NCI-H187 (cell line): ENCODE measurements at places on chromosomes 2 and 18.

- no peak for DNase-seq
Measured at GRCh38 chr2:38362232-38362631, 14.8 kb downstream of the ATL2 start.

DNA sequence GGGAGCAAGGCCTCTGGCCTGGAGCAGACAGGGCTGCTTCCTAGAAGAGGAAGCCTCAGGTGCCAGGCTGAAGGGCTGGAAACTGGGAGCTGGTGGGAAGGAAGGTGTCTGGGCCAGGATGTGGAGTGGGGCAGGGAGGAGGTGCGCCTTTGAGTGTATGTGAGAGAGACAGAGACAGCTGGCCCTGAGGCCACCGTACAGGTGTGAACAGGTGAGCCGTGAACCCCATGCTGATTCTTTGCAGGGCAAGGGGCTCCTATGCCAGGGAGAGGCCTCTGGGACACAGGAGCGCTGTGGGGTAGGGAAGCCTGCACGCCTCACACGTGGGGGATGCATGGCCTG lies 16.3 kb downstream of the ZFP36L2 start:
- DNase-seq = no peak

GRCh38 chr2:239146741-239147181 lies 254.1 kb downstream of the HDAC4 start:
- no peak for DNase-seq

GRCh38 chr2:235709969-235710879 lies 216.4 kb downstream of the AGAP1 start:
- peak; percentile 73 for DNase-seq

DNA sequence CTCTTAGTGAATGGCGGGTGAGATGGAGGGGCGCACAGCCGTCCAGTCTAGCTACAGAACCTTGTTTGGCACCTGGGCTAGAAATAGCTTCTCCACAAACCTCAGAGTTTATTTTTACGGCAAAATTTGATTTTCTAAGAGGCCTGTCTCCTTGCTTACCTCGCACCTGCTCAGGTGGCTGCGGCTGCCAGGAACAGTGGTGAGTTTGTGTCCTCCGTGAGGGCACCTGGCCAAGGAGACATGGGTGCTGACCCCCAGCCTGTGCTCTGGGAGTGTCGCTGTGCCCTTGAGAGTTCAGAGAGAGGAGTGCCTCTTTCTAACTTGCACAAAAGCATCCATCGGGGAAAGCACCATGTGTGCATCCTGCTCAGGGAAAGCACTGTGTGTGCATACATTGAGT lies 97.2 kb downstream of the KLHL29 start:
- DNase-seq = no peak

GRCh38 chr2:86285981-86286380 lies 51.4 kb downstream of the REEP1 start:
- no peak for DNase-seq

DNA sequence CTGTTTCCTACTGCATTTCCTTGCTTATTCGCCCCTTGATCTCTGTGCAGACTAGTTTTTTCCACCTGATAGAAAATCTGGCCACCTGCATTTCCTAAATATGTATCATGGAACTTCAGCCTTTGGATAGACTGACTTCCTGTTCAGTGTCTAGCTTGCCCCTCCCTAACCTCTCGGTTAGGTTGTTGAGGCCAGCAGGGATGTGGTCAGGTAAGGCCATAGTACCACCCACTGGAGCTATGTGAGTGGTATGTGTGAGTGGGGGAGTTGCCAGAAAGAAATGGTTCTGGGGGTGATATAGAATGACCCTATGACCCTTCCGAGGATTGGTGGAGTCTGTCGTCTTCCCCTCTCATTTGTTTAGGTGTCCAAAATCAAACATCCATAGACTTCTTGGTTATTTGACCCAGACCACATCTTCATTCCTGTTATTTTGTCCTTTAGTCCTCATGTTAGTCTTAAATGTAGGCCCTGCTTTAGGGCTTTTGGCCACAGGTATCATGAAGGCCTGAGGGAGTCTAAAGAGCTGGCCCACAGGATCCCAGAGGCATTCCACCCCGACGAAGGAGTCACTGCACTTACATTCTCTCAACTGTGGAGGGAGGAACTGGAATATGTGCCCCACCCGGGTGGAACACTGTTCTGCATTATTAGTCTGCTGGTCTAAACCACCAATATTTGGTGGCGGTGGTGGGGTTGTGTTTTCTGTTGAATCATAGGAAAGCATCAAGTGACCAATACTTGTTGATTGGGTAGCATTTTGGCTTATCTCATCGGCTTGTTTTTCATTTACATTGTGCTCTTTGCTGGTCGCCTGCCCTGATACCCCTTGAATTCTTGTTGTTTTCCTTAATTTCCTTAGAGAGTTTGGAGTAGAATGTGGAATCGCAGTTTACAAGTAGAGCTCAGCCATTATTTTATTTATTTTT lies 21.9 kb downstream of the CAB39 start:
- DNase-seq = no peak

GRCh38 chr2:38572167-38572566 lies 30.6 kb downstream of the HNRNPLL start:
- no peak for DNase-seq

DNA sequence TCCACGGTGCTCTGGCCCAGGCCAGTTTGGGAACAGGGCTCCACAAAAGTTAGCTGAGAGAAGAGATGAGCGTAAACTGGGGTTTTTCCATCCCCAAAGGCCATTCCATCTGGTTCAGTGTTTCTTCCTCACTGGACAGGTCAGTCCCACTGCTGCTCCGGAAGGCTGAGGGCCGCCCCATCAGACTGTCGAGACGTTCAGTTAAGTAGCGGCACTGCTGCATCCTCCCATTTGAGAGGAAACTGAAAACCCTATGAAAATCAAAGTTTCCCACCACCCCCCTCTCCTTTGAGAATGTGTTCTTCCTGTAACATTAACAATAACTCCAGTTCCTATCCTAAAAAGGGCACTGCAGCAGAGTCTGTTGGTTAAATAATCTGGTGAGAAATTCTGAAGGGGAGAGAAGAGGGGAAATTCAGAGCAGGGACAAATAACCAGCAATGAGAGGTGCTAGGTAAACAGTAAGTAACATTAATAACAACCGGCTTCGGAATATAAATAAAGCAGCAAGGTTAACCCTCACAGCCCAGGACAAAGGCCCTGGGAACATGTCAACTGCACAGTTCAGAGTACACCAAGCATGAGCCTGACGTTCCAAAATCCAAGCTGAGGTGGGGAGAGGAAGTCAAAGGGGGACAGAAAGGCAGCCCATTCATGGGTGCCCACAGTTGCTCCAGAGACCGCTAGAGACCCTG lies 55.4 kb downstream of the UXS1 start:
- no peak for DNase-seq

DNA sequence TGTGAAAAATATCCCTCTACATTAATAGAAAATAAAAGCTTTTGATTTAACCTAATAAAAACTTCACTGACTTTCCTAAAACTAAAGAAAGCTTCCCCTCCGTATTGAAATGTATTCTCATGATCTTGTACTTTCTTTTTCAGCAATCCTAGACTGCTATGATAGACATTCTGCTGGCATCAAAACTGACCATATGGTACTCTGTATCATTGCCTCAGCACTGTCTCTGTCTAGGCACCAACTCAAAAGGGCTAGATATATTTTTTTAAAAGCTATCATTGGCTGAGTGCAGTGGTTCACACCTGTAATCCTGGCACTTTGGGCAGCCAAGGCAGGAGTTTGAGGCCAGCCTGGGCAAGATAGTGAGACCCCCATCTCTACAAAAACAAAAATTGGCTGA lies 32.9 kb downstream of the CDKL4 start:
- no peak for DNase-seq

DNA sequence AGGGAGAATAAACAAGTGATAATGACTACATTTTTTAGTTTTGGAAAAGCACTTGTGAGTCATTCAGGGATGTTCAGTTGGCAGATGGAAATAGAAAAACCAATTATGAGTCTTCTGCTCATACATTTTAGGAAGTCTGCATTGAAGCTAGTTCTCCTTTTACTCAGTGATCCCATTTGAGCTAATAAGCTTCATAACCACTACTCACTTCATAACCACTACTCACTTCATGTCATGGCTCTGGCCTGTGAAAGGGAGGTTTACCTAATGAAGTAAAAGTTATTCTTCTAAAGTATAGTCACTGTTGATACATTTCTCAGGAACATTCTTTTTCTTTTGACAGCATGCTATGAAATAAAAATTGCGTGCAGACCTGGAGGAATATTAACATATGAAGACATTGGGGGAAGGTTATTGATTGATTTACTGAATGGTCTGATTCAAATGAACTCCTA lies 948.7 kb downstream of the TSN start:
- DNase-seq = no peak

- DNase-seq = no peak
Measured at GRCh38 chr2:28802975-28803429, 7.6 kb upstream of the SPDYA start.

- DNase-seq = no peak
Measured at GRCh38 chr2:148719195-148719749, 74.7 kb downstream of the EPC2 start.

DNA sequence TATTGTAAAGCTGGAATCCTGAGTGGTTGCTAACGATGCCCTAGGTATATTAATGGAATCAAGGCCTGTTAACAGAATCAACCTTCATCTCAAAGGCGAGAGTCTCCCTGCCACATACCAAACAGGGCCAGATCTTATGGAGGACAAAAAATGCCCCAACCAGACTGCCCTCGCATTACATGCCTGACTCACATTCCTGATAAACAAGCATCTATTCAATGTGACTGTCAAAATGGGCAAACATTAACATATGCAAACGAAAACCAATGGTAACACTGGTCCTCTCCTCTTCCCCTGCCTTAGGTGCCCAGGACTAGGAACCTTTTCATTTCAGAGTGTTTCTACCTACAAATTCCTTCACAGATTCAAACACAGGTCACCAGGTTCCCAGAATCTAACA lies 83.4 kb downstream of the COL6A3 start:
- DNase-seq = no peak

DNA sequence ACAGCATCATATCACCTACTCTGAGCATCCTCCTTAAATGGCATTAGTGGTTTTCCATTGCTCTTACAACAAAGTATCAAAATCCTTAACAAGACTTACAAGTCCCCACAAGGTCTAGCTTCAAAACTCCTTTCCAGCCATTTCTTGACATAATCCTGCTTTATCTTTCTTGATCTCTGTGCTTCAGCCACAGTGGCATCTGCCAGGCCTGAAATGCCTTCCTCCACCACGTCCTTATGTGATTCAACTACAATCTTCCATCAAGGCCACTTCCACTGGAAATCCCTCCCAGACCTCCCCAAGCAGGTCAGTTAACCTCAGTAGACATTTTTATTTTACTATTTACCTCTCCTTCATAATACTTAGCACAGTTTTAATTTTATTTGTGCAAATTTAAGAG lies 83.8 kb upstream of the CCDC150 start:
- no peak for DNase-seq

DNA sequence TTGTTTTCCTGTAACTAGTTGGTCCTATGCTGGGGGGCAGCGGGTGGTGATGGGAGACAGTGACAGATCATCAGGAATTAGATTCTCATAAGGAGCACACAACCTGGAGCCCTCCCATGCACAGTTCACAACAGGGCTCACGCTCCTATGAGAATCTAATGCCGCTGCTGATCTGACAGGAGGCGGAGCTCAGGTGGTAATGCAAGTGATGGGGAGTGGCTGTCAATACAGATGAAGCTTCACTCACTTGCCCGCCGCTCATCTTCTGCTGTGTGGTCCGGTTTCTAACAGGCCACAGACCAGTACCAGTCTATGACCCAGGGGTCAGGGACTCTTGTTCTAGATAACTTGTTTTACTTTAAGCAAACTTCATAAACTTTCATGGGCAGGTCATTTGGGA lies 205.3 kb upstream of the SLC14A2 start:
- no peak for DNase-seq

GRCh38 chr2:45134014-45134413 lies 124.8 kb upstream of the SIX2 start:
- no peak for DNase-seq

- no peak for DNase-seq
Measured at GRCh38 chr2:176205126-176205525, 16.7 kb downstream of the HOXD1 start.

- DNase-seq = no peak
Measured at GRCh38 chr2:44672431-44672830, 269.1 kb upstream of the SIX3 start.

GRCh38 chr2:47312491-47312850 lies 90.5 kb upstream of the MSH2 start:
- no peak for DNase-seq

DNA sequence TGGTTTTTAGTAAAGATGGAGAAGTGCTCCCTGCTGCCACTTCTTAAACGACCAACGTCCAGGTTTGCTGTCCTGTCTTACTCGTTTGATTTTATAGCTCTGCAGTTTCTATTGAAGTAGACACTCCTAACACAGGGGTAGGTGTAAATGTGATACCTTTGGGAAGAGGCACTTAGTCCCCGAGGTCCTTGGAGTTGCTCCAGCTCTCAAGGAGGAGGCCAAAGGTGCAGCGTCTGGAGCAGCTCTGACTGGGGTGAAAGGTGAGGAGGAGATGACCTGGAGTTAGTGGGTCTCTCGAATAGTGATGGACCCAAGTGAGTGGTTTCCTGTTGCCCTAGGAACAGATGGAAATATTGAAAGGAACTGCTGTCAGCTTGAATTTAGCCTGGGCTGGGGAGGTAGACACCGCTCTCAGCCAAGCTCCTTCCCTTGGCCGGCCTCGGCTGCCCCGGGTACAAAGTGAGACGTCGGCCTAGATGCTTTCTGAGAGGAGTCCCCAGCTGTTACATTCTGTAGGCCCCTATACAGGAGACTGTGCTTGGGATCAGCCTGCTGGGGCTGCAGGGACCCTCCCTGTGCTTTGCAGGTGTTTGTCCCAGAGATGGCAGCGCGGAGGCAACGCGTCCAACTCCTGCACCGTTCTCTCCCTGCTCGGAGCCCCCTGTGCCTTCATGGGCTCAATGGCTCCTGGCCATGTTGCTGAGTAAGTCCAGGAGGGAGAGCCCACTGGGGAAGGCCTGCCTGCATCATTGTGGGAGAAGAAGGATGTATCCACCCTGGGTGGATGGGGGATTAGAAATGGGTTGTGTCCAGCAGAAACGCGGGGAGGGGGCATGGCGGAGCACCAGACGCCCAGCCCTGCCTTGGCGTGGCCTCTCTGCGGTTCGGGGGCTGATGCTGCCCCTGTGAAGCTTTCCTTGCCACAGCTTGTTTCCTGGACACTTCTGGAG lies 5.4 kb downstream of the KHK start:
- no peak for DNase-seq

DNA sequence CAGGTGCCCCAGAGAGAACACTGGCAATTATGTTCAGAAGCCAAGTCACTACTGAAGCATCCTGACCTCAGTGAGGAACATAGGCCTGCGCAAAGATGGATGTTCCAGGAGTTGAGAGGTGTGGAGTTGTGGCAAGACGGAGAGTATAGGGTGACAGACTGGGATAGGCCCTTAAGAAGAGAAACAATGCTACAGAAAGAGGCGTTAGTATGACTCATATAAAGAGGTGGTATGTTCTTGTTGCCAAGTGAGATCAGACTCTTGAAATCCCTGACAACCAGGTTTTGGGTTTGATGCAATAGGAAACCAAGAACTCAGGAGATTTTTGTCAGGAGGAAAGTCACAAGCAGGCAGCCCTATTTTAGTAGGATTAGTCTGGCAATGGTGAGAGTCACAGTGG lies 185.6 kb downstream of the RIT2 start:
- DNase-seq = no peak
